NCI-H748 treated with DMSO at 0.1 percent for 48 hours (cell line): ENCODE measurements at places on chromosomes 13 and 19.

- no peak for DNase-seq
These were observed 4.7 kb upstream of the MYBPC2 start for GRCh38 chr19:50427997-50428425.

- DNase-seq: no peak
These were observed 212.6 kb downstream of the LACC1 start for GRCh38 chr13:44092078-44092970.

DNA sequence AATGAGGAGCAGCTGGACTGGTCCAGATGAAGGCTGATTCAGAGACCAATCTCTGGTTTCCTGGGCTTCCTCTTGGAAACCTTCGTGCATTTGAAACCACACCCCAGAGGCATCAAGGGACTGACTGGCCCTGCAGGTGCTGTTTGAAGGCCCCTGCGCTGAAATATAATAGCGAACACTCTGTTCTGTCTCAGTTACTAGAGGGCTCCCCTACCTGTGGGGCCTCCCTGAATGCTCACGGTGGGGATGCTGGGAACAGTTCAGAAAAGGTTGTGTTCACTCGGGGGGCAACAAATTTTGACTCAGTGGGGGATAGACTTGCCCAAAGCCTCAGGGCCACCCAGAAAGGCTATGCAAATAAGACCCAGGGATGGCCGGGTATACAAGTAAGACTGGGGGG lies 6.4 kb downstream of the CCDC8 start:
- peak; percentile 74 for DNase-seq

- DNase-seq: no peak
These were observed 373.5 kb downstream of the UQCRFS1 start for GRCh38 chr19:28839455-28839854.

GRCh38 chr19:16797876-16798275 lies 31.3 kb upstream of the SIN3B start:
- DNase-seq: no peak

GRCh38 chr19:42794765-42795164 lies 29.3 kb upstream of the PSG8 start:
- no peak for DNase-seq

DNA sequence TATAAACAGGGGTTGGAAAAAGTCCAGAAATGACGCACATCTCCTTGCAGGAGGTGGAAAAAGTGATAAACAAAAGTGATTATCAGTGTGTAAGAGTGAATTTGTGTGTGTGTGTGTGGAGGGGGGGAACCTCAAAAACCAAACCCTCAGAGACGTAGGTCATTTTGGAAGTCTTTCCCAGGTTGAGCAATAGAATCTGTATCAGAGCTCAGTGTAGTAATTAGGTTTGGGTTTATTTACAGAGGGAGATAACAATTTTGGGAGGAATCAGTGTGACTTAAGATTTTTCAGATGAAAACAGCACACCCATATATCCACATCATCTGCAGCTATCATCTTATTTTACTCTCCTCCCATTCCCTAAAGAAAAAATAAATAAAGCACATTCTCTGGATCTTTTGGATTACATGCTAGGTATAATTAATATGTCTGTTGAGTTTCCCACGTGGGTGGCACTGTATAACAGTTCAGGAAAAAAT lies 406.4 kb downstream of the FGF9 start:
- peak; percentile 80 for DNase-seq

GRCh38 chr19:18729933-18730530 lies 46.6 kb downstream of the CRTC1 start:
- DNase-seq: no peak

- DNase-seq: no peak
These were observed 6.5 kb upstream of the OPA3 start for GRCh38 chr19:45591004-45591637.

DNA sequence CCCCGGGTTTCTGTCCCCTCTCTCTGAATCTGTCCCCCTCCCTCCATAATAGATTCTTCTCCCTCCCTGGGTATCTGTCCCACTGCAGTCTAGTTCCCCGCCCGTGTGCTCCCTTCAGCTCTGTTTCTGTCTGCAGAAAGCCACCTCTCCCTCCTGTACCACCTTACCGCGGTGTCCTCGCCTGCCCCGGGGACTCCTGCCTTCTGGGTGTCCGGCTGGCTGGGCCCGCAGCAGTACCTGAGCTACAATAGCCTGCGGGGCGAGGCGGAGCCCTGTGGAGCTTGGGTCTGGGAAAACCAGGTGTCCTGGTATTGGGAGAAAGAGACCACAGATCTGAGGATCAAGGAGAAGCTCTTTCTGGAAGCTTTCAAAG lies 1.3 kb downstream of the FCGRT start:
- DNase-seq: no peak

DNA sequence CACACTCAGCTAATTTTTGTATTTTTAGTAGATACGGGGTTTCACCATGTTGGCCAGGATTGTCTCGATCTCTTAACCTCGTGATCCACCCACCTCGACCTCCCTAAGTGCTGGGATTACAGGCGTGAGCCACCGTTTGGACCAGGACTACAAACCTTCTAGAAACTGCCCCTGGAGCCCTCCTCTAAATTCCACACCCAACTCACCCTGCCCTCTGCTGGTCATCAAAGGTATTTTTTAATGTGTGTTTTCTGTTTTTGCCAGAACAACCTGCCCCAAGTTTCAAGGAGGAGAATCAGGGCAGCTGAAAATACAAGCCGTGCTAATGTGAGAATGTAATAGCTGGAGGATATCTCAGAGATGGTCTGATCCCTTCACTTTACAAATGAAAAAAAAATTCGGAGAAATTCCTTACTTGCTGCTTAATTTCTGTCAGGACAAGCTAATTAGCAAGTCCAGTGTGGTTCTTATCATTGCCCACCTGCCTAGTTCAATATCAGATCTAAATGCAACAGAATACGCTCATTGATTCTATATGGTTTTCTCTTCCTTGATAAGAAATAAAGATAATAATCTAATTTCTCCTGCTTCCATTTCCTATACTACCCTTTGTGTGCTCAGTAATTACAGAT lies 4.1 kb downstream of the ATP8A2 start:
- DNase-seq: peak; percentile 86

- no peak for DNase-seq
These were observed 33.8 kb upstream of the GTF2F2 start for GRCh38 chr13:45086484-45086883.
